ENCODE measurements at places on chromosomes 16 and 17.

GRCh38 chr17:44610871-44611270 is 45.4 kb upstream of the MEIOC start:
- no peak for DNase-seq

DNA sequence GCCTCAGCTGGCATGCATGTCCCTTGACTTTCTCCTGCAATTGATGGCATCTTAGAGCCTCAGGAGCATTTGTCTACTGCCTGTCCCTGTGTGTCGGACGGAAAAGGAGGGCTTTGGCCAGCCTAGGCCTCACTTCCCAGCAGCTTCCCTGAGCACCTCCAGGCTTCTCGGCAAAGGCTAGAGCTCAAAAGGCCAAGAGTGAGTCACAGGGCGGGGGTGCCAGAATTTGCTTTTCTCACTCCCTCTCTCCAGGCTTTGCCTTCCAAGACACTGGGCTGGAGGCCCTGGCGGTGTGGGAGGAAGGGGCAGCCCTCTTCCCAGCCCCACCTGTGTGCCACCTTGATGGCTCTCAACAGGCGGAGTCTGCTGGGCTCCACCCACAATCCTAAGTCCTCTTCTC is 107.3 kb upstream of the MAF start:
- no peak for DNase-seq

DNA sequence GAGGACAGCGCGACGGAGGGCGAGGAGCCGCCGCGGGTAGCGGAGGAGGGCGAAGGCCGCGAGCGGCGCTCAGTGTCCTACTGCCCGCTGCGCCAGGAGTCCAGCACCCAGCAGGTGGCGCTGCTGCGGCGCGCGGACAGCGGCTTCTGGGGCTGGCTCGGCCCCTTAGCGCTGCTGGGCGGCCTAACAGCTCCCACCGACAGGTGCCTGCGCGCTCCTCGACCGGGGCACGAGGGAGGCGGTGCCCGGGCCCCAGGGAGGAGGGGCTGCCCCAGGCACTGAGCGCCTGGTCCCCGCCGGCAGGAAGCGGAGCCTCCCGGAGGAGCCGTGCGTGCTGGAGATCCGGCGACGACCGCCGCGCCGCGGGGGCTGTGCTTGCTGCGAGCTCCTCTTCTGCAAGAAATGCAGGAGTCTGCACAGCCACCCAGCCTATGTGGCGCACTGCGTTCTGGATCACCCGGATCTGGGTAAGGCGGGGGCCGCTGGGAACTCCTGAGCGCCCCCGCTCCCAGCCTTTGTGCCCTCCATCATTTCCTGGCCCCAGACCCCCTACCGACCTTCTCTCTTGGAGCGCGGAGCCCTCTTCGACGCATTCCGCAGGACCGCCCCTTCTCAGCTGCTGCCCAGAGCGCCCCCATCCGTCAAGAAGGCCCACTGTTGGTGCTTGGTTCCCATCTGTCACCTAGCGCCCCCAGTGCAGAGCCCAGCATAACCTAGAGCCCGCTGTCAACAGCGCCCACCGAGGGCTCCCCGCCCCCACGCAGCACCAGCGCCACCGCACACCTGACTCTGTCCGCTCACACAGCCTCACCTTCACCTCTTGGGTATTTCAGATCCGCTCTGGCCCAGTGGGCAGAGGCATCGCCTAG is 3.7 kb downstream of the C17orf50 start:
- DNase-seq: peak; percentile 77

- no peak for DNase-seq
Measured at GRCh38 chr17:65037157-65037556, 19.4 kb downstream of the GNA13 start.

GRCh38 chr17:48734333-48735061 is 5.9 kb upstream of the HOXB13 start:
- no peak for DNase-seq

- DNase-seq: no peak
Measured at GRCh38 chr17:64055183-64056142, 35.0 kb upstream of the ICAM2 start.

DNA sequence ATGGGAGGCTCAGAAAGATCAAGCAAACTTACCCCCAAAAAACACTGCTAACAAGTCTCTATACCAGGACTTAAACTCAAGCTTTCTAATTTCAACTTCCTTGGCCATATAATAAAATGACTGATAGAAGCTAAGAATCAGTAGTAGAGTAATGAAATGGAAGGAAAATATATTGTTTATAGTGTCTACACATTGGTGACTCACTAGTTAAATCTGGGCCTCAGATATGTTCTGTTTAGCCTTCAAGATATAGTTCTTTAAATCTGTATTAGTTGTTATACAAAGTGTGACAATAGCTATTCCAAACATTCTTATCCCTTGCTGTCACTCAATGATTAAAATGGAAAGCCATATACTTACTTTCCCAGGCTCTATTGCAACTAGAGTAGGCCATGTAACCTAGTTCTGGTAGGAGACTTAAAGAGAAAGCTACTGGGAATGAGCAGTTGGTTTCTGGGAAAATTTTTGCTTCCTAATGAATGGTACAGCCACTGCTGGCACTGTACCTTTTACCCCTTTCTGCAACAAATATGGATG is 18.3 kb downstream of the SSH2 start:
- DNase-seq: no peak

GRCh38 chr17:78488867-78489634 is 88.1 kb downstream of the DNAH17 start:
- DNase-seq: peak; percentile 66

DNA sequence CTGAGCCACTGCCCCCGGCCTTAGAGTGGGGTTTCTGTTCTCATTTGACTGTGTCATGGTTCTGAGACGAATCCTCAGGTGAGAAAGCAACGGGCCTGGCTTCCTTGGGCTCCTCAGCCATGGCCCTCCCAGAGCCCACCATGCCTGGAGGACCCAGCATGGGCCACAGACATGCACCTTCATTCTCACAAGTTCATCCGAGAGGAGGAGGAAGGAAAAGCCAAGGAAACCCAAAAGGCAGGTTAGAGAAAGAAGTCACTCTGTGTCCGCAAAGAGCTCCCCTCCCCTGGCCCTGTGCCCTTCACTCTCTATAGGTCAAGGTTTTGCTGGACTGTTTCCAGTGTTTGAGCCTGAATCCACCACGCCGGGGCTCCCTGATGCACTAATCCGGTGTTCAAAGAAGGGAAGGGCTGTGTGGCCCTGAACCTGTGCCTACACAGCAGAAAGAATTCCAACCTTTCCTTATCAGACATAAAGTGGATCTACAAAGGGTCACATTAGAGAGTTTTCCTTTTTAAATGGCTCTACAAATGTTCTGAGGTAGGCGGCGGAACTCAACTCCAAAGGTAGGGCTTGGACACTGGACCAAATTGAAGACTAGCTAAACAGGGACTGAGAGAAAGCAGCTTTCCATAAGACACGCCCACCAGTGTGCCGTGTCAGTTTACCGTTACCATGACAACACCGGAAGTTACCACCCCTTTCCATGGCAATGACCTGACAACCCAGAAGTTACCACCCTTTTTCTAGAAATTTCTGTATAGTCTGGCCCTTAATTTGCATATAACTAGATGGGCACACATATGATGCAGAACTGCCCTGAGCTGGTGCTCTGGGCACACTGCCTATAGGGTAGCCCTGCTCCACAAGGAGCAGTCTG is 15.9 kb upstream of the PECAM1 start:
- DNase-seq: no peak

GRCh38 chr16:55261301-55261700 is 62.7 kb upstream of the IRX6 start:
- DNase-seq: no peak

- no peak for DNase-seq
Measured at GRCh38 chr16:54286366-54287130, at the start of gene IRX3. Gene IRX3 (minus strand): TSS chr16:54286787. CDS start chr16:54286050, 737 bp downstream.

DNA sequence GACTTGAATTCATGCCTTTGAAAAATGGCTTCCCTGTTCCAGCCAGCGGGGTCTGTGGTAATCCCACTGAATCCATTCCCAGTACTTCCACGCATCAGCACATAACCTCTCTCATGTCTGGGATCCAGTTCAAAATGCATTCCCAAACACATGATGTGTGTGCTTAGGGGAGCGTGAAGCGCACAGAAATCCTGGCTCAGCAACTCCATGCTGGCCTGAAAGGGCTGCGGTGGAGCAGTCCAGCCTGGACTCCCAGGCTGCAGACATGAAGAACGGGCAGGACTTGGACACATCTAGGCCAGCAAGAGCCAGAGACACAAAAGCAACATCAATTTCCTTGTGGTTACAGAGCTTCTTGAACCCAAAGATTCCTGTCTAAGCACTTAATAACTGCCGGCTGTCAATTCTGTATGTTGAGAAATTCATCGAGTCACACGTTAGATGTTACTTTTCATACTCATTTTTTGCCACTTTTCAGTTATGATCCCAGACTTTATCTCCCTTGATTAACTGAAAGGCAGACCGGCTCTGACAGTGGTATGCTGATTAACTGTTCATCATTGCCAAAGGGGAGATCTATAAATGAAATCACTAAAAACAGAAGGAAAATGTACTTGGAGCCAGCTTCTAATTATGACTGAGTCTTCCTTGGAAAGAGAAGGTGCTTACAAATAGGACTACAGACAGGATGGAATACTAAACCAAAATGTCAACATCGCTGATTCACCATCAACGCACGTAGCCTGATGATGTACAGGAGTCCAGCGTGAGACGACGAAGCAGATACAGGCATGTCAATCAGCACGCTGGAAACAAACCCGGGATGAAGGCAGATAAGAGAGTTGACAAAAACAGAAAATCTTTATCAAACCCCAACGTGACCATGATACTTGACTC is 23.0 kb downstream of the NSMCE1 start:
- DNase-seq: no peak

DNA sequence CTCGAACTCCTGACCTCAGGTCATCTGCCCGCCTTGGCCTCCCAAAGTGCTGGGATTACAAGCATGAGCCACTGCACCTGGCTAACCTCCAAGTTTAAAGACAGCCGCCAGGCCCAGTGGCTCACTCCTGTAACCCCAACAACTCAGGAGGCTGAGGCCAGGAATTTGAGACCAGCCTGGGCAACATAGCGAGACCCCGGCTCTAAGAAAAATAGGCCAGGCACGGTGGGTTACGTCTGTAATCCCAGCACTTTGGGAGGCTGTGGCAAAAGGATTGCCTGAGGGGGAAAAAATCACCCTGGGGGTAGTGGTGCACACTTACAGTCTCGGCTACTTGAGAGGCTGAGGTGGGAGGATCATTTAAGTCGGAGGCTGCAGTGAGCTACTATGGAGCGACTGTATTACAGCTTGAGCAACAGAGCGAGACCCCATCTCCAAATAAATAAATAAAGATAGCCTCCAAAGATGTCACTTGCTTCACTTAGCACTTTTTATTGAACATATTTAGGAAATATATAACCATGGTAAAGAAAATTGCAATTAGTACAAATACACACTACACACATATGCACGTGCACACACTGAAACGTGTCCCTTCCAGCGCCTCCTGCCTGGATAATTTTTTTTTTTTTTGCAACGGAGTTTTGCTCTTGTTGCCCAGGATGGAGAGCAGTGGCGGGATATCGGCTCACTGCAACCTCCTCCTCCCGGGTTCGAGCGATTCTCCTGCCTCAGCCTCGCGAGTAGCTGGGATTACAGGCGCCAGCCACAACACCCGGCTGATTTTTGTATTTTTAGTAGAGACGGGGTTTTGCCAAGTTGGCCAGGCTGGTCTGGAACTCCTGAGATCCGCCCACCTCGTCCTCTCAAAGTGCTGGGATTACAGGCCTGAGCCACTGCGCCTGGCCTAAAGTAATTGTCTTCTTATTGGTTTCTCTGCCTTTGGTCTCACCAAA is 1.4 kb upstream of the BCKDK start:
- DNase-seq: no peak

- DNase-seq: peak; percentile 86
Measured at GRCh38 chr16:51440131-51440889, 289.2 kb upstream of the SALL1 start.

DNA sequence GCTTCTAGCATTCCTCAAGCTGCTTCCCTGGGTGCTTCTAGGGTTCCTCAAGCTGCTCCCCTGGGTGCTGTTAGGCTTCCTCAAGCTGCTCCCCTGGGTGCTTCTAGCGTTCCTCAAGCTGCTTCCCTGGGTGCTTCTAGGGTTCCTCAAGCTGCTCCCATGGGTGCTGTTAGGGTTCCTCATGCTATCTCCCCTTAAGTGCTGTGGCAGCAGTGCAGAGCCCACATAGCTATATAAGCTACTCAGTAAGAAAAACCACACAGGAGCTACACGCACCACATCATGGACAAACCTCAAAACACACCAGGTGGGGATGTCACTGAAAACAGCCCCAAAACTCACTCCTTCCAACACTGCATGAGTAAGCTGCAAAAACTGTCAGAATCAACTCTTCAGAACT is 35.2 kb downstream of the ANKRD11 start:
- DNase-seq: no peak

DNA sequence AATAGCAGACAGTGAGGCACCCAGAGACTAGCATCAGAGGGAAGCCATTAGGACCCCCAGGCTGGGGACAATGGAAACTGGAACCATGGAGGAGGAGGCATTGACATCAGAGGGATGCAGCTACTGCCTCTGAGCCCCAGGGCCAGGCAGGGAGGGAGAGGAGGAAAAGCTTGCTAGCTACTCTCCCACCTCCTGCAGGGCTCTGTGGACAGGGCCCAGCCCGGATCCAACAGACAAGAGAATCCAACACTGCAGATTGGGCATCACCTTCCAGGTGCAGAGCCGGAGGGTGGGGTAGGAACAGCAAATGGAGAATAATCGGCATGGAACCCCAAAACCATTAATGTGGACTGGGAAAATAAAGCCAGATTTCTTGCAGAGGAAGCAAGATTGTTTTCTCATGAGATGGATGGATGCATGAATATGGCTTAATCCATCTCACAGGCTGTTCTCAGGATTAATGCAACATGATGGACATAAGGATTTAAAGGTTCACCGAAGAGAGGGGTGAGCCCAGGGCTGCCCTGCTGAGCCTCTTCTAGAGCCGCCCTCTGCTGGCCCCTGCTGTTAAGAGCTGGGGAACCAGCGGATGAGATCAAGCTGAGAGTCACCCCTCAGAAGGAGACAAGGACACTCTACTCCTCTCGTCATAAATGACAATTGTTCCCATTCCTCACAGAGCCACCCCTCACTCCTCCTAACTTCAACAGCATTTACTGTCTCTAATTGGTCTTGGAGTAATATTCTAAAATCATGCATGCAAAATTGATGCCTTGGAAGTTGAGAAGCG is 48.8 kb downstream of the DNAH3 start:
- DNase-seq: no peak

DNA sequence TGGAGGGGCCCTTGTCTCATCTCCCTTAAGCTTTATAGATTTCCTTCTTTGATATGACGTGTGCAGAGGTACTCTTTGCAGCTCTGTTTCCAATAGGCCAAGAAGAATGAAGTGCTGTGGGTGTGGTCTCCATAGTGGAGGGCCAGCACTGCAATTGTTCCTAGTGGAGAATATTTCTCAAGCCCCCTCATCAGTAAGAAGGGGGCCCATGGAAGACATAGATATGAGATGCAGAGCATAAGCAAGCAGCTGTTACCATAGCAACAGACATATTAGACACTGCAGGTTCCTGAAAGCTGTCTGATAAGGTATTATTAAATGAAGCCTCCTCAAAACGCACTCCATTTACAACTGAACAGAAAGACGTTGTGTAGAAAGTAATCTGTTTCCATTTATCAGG is 240.7 kb downstream of the ZFHX3 start:
- no peak for DNase-seq

DNA sequence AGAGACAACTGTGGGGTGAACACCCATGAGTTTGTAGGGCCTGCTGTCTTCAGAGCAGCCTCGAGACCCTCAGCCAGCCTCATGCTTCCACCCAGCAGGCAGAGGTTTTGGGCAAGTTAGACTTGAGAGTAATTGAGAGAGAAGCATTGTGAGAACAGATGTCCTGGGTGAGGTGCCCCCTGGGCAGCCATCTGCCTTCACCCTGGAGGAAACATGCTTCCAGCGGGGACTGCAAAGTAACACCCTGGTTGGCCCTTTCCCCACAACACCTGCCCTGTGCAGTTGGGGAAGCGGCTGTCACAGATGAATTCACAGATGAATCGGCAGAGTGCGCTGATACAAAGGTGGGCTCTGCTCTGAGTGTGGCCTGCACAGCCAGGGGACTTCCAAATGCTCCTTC is 23.4 kb downstream of the ATPAF2 start:
- no peak for DNase-seq
